ENCODE measurements at places on chromosomes 3 and 15.
A peak's percentile ranks its signal among the peaks of the same experiment; 100 is the strongest.

DNA sequence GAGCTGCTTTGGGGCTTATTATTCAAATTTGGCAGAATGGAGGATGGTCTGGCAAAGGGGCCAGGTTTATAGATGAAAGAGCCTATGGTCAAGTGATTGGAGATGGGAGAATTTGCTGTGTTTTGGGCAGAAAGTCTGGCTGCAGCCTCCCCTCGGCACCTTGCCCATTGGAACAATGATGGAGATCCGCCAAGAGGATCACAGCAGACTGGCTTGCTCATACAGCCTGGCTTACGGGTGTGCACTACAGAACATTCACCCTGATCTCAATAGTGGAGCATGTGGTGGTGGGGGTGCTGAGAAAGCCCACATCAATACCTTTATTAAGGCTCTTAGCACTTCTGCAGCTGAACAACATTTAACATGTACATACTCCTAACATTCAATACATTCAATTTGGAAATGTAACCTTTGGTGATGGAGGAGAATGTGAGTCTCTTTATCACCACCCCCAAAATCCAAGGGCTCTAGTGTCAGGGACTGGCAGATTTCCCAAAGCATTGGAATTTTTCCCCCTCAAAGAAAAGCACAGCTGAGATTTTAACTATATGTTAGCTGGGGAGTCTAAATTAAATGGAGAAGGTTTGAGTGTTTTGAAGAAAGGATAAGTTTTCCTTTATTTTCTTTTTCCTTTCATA lies 118.4 kb upstream of the TMC3 start:
- DNase-seq, result no peak

- DNase-seq, result no peak
Observed at GRCh38 chr3:122190525-122190924, 7.1 kb downstream of the CASR start.

- peak; percentile 62 for DNase-seq
Observed at GRCh38 chr3:39291903-39292329, 12.1 kb upstream of the CX3CR1 start.

GRCh38 chr3:12194669-12195161 lies 36.0 kb upstream of the TIMP4 start:
- no peak for DNase-seq

DNA sequence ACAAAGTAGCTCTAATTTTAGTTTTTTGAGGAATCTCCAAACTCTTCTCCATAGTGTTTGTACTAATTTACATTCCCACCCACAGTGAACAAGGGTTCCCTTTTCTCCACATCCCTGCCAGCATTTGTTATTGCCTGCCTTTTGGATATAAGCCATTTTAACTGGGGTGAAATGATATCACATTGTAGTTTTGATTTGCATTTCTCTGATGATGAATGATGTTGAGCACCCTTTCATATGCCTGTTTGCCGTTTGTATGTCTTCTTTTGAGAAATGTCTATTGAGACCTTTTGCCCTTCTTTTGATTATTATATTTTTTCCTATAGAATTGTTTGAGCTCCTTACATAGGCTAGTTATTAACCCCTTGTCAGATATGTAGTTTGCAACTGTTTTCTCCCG lies 239.9 kb upstream of the TPM1 start:
- no peak for DNase-seq

DNA sequence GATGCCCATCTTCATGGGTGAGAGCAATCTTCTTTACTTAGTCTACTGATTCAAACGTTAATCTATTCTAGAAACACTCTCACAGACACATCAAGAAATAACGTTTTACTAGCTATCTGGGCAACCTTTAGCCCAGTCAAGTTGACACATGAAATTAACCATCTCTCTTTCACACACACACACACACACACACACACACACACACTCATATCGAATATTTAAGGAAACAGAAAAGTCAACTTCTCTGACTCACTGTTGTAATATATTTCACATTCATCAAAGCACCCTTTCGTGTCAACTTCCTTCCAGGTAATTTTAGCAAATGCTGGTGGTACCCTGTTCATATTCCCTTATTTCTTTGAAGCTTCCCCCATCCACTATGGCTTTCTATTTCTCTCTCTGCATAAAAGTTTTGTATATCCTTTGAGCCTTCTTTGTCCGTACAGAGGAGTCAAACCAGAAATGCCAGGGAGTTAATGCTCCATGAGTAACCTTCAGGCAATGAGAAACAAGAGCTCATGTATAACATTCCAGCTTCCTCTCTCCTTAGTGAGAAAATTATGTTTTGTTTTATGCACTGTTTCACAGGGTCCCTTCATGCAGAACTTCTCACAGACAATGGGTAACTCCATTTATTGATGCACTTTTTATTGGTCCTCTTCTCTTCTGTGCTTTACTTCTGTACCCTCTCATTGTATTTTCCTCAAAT lies 335.5 kb upstream of the CBLB start:
- no peak for DNase-seq

DNA sequence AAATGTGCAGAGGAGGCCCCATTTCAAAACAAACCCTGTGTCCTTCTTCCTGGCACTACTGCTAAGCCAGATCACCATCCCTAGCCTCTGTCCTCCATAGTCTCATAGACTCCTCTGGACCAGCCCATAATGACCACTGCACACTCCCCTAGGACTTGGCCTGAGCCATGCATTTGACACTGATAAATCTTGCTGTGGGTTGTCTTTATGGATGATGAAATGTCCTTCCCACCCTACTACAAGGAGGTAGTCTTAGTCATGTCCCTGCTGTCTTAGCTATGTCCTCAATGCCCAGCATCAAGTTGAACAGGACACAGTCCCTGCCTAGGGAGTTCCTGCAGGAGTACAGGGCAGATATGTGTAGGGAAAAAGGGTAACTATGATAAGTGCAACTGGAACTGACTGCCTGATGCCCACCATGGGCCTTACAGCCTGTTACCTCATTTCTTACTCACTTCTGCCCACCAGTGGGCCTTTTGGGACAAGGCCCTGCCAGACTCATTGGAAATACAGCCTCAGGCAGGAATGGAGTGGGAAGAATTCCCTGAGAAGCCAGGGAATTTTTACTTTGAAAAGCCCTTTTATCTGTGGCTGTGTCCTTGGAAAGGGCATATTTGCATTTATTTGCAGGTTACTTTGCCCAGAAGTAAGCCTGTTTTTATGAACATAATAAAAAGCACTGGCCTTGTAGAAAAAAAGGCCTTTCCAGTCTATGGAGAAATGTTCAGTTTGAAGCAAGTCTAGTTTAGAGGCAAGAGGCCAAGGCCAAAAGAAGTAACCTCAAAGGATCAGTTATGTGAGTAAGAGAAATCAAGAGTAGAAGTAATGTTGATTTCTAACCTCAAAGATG lies 199.6 kb upstream of the EIF1B start:
- DNase-seq, result no peak
